ENCODE measurements at places on chromosomes 12 and 14.

GRCh38 chr12:113203852-113204760 lies 17.2 kb upstream of the TPCN1 start:
- no peak for DNase-seq

DNA sequence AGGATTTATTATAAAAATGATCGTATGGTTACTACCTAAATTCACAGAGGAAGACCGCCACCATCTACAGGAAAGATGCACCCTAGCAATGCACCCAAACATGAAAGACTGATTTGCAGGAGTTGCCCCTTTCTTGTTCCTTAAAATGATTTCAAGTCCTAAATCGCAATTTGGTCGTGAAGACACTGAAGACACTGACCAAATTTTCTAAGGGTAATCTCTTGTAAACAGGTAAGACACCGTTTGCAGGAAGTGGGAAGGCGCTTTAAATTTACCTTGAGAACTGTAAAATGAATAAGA lies 1.0 kb downstream of the SOS2 start:
- no peak for DNase-seq

GRCh38 chr12:130838284-130838950 lies 633 bp downstream of the STX2 start:
- DNase-seq: no peak

DNA sequence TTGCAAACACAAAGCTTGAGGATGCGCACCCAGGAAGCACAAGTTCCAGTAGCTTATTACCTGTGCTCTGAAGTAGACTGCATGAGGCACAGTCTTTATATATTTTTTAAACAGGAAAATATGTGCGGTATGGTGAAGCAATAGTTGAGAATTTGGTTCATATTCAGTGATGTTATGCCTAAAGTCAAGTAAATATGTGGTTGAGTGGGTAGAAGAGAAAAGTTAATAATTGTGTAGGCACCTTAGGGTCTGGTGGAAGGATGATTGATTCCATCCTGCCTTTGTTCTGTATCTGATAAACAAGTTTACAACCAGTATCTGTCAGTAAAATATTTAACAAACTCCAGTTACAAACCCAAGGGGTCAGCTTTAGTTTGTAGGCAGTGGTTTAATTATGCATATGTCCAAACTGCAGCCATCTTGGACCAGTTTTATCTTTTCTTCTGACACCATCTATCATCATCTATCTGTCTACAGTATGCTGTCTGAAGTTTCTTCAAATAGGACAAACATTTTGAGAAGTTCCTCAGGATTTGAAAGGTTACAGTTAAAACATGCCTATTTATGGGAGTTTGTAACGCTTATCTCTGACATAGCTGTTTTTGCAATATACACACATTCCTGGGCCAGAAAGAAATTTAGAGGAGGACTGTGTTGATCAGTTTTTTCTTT lies 10.8 kb downstream of the SINHCAF start:
- DNase-seq: no peak

- no peak for DNase-seq
Observed at GRCh38 chr12:7716381-7716780, 5.1 kb downstream of the DPPA3 start.

DNA sequence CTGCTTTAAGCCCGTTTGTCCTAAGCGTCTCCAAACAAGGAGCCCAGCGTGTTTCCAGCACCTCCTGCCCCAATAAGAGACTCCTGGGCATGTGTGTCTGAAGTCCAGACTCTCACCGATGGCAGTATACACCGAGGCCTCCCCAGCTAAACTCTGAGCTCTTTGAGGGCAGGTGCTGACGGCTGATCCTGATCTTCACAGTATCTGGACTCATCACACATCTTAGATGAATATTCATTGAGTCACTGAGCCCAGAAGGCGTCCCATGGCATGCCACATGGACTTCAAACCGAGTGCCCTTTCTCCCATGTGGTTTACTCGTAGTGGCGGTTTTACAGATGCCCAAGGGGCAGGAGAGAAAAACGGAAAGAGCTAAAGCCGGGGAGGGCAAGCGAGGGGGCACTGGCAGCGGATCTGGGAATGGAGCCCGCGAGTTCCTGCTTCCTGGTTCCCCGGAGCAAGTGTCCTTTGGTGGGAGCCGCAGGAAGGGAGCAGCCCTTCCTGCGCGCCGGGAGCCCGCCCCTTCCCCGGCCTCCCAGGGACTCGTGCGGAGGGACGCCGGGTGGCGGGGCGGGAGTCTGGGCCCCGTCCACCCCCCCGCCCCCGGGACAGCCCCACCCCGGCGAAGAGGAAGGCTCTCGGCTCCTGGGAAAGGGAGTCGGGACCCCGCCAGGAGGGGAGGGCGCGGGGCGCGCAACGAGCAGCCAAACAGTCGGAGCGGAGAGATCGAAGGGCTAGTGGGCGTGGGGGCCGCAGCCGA lies 585 bp upstream of the TEAD4 start:
- DNase-seq: no peak

DNA sequence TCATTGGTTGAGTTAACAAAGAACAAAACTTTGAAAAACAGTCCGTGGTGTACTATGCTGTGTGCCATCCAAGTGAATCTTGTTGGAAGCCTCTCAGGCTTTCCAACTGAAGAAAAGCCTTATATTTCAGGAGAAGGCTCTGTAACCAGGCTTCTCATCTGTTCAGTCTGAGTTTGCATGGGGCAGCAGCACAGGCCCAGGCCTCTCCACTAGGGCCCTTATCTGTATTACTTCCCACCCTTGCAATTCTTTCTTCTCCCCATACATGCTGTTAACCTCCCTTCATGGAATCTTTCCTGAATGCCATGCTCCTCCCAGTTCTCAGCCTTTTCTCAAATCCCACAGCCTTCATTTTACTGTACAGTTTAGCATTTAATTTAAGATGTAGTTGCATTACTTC lies 28.3 kb downstream of the FRMD6 start:
- no peak for DNase-seq

DNA sequence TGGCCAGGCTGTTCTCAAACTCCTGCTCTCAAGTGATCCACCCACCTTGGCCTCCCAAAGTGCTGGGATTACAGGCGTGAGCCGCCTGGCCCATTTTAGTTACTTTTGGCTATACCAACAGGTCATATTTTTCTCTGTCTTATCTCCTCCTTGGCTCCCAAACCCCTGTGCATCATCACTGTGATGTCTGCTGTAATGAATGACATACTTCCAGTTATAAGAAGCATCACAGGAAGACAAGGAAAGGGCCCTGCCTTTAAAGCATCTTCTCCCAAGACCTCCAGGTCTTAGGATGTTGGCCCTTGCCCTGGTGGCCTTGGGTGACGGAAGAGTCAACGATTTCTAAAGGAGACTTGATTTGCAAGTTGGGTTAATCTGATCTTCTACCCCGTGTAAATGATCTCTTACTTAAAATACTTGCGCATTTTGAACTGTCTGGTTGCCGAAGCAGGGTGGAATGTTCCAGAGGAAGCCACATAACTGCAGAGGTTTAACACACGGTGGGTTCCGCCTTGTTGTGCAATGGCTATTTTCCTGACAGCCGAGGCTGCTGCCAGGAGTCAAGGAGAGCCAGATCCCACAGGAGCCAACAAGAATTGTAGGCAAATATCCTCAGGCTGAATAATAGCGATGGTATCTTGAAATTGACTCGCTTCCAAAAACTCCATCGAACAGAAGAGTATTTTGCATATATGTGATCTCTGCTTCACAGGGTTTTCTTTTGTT lies 55.7 kb upstream of the PLXNC1 start:
- DNase-seq: no peak

DNA sequence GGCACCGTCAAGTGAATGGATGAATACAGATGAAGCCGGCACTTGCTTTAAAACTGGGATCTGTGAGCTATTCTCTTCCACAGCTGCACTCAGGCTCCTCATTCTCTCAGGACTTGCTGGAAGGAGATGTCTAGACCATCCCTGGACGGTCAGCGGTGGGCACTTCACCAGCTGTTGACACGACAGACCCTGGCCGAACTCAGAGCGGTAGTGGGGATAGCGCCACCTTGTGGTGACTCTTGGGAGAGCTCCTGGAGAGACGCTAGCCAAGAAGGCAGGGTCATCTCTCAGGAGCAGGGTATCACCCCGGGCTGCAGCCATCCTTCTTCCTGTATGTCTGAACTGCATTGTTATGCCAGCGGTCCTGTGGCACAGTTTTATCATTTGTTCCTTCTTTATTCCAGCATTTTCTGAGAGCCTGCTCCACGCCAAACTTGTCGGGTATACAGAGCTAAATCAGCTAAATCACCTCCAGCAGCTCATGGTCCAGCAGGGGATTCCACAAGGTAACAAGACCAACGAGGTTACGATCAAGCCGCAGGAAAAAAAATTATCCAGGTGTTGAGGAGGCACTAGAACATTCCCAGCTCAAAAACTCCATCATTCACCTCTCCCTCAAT lies 10.0 kb downstream of the WNT1 start:
- no peak for DNase-seq

- DNase-seq: no peak
Observed at GRCh38 chr12:112283546-112283945, 98.7 kb downstream of the HECTD4 start.

DNA sequence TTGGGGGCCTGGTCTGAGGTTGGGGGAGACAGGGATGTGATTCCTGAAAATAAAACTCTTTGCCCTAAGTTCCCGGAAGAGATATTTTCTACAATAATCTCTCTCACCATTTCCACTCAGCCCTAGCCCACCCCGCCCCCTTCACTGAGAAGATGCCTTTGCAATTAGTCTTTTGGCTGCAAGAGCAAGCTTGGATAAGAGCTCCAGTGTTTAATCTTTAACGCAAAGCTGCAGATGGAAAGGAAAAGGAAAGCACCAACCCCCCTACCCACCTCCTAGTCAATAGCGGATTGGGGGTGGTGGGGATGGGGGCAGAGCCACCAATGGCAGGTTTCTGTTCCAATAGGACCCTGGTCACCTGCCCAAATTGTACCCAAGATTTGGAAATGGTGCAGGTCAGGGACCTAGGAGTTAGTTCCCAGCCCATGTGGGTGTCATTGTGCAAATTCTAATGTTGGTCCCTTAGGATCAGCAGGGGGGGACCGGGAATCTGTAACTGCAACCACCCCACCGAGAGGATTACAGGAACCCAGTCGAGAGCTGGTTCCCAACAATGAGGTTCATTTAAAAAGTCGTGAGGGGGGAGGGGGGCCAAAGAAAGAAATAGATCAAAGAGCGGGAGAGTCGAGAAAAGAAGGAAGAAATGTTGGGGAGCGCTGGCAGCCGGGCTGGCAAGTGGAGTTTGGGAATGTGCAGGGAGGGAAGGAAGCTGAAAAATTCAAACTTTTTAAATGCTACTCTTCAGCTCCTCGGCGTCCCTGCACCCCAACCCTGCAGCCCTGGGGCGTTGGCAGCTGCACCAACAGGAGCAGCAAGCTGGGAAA lies 1.6 kb downstream of the ZFP36L1 start:
- DNase-seq: no peak

GRCh38 chr12:129152351-129153104 lies 299.2 kb downstream of the GLT1D1 start:
- DNase-seq: no peak

GRCh38 chr12:6328045-6328779 lies 13.7 kb downstream of the TNFRSF1A start:
- no peak for DNase-seq

DNA sequence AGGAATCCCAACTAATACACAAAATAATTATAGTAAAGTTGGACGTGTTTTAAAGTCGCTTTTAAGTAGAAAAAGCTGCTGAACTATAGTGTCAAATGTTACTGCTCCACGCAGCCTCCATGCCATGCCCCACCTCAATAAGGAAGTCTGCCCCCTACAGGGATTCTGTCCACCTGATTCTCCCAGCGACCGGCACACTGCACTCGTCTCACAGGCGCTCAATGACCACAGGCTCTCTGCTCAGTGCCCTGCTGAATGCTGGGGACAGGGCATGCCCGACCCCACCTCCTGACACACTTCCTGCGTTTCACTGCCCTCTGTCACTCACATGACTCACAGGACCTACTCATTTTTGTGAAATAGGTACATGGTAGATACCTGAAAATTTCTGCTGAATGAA lies 48.9 kb downstream of the BDKRB1 start:
- no peak for DNase-seq

DNA sequence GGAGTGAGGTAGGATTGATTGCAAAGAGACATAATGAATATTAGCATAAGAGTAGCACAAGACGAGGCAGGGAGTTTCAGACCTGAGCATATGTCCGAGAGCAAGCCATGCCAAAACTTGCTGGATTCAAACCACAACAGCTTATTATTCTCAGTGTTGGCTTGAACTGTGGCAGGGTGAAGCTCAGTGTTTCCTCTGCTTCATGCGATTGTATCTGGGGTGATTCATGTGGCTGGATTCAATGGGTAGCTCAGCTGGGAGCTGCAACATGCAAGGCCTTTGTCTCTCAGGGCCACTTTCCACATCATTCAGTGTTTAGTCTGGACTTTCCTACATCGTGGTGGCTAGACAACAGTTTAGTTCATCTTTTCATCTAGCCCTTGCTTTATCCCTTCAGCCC lies 22.1 kb upstream of the E2F7 start:
- no peak for DNase-seq

GRCh38 chr12:98113548-98113947 lies 401.8 kb upstream of the TMPO start:
- DNase-seq: no peak

GRCh38 chr14:22978981-22979671 lies 3.2 kb downstream of the AJUBA start:
- no peak for DNase-seq

DNA sequence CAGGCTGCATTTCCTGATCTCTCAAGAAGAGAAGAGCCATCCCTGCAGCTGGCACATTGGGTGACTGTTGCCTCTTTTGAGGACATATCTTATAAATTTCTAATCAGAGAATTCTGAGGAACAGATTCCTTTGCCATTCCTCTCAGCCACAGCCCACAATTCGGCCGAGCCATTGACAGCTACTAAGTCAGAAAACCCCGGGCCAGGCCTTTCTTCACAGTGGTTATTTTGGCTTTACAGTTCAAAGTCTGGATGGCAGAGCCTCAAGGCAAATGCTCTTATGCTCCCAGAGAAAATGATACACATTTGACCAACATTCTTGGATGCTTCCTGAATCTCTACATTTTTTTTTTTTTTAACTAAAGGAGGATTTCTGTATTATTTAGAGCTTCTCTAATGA lies 138.4 kb upstream of the FRMD6 start:
- no peak for DNase-seq
